Activated CD4-positive, alpha-beta memory T cell treated with anti-CD3 and anti-CD28 coated beads, Interleukin-2, amount 10 ng/mL, durations not matched to agents 7 days and 5 days (primary cell): ENCODE measurements at places on chromosomes 12 and 14. TPM values are rescaled to one million over a fixed set of nuclear protein-coding genes. Genes with fewer than 3 reads are reported as not detected.

PMCH gene
- total RNA-seq = 0.70 TPM

GRCh38 chr12:79299447-79300198 is 391.1 kb downstream of the PAWR start:
- H3K27me3 ChIP-seq = no peaks in the 10 kb centered on the region
- H3K27ac ChIP-seq = no peak overlapping the region
- no peaks in the 10 kb centered on the region for H3K4me1 ChIP-seq
- no peaks in the 10 kb centered on the region for H3K36me3 ChIP-seq

DLGAP5 gene
- total RNA-seq = 95.8 TPM

GRCh38 chr12:113467502-113468364 is 3.9 kb downstream of the LHX5 start:
- peaks cover 5% of the 10 kb centered on the region for H3K36me3 ChIP-seq
- no peak for DNase-seq
- H3K4me3 ChIP-seq = peak overlapping the region; percentile 43
- H3K4me1 ChIP-seq = peaks cover 16% of the 10 kb centered on the region

DNA sequence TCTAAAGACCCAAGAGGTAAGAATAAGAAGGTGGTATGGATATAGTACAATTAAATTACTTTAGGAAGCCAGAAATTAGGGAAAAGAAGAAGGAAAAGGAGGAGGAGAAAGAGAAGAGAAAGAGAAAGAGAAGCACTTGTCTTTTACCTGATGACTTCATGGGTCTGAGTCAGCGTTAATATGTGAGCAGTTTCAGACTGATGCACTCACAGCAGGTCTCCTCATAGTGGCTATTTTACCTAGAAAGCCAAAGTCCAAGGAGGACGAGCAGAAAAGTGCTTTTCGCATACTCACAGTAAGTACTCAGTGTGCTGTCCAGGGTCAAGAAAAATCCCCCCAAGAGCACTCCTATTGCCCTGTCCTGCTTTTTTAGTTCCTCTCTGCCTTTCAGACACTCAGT is 222.1 kb downstream of the C12orf42 start:
- peaks cover 12% of the 10 kb centered on the region for H3K4me1 ChIP-seq
- H3K4me3 ChIP-seq = no peak overlapping the region
- no peaks in the 10 kb centered on the region for H3K36me3 ChIP-seq
- H3K27me3 ChIP-seq = no peaks in the 10 kb centered on the region
- DNase-seq = no peak
- H3K27ac ChIP-seq = no peak overlapping the region

TPPP2 gene
- not detected for total RNA-seq

PTPRB gene
- not detected for total RNA-seq

- peaks cover 53% of the 10 kb centered on the region for H3K36me3 ChIP-seq
- H3K27ac ChIP-seq = peak overlapping the region; percentile 85
- peak overlapping the region; percentile 68 for H3K4me3 ChIP-seq
- H3K4me1 ChIP-seq = peaks cover 95% of the 10 kb centered on the region
- H3K27me3 ChIP-seq = no peaks in the 10 kb centered on the region
Observed at GRCh38 chr14:91396959-91397815, 20.4 kb downstream of the CCDC88C start.
